ENCODE measurements at places on chromosomes 6 and 20.
A peak's percentile ranks its signal among the peaks of the same experiment; 100 is the strongest.

DNA sequence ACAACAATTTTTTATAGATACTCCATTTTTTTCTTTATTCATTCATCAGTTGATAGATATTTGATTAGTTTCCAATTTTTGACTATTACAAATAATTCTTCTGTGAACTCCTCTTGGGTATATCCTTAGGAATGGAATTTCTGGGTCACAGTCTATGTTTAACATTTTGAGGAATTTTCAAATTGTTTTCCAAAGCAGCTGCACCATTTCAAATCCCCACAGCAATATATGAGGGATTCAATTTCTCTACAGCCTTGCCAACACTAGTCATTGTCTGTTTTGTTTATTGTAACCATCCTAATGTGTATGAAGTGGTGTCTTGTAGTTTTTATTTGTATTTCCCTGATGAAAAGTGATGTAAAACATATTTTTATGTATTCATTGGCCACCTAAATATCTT lies 320.3 kb upstream of the DEFB112 start:
- DNase-seq: no peak

DNA sequence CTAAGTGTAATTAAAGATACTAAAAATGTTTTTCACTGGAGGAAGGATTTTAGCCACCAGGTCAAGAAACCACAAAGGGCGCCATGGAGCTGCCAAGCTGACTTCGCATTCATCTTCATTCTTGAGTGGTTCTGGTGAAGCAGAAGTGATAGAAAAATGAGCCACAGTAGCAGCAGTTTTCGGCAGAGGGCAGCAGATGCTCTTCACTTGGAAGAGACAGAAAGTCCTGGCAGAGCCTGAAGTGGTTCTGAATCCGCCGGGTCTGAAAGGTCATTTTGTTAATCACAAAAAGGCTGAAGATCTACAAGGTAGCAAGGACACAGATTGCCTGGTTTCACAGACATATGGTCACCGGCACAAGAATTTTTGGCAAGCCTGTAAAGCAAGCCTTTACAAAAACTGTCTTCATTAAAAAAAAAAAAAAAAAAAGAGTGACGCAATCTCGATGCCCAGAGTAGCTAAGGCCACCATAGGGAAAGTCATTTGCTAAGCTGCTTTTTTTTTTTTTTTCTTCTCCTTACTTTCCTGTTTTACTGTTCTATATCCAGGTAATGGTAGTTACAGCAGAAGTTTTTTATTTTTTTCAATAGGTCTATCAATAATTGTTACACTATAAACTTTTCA lies 345.1 kb upstream of the AGPAT4 start:
- peak; percentile 71 for DNase-seq

- DNase-seq: no peak
Observed at GRCh38 chr6:168011291-168011690, 13.8 kb downstream of the KIF25 start.

DNA sequence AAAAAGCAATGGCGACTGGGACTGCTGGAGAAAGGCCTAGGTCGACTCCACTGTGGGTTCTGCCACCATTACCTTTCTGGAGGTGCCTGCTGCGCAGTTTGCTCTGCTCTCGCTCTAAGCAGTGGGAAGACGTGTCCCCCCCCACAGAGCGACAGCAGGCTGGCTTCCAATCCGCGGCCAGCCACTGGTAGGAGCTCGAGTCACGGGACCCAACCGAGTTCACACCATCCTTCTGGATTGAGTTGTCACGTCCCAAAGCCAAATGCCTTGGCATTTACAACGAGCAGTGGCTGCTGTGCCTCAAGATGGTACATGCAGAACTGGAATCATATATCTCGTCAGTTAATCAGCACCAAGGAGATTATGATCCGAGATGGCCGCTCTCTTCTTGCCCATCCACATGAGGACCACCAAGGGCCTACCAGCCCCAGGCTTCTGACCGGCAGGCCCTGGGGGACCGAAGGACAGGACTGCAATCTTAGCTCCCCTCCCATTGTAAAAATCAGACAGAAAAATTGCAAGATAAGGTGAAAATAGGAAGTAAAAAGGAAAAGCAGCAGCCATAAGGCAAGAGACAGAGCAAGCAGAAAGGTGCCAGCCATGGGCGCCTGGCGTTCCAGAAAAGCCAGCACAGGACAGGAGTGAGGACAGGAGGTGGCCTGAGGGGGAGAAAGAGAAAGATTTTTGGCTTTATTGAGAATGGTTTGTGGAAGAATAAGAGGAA lies 74.4 kb downstream of the TRAM2 start:
- peak; percentile 70 for DNase-seq

DNA sequence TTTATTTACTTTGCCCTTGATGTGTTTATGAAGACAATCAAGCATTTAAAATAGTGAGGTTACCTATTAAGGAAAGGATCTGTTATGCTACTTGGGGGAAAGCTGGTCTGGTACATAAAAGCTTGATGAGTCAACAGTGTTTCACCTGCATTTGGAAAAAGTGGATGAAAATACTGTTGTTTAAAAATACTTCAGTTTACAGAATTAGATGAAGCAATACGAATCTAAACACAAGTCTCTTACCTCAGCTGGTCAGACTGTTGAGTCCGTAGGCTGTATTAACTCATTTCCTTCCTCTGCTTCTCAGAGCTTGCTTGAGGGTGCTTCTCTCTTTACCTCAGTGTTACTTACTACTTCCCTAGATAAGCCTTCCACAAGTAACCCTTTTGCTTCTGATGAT lies 36.1 kb downstream of the NKX2-4 start:
- no peak for DNase-seq

GRCh38 chr6:129695373-129696027 lies 14.5 kb downstream of the ARHGAP18 start:
- no peak for DNase-seq

DNA sequence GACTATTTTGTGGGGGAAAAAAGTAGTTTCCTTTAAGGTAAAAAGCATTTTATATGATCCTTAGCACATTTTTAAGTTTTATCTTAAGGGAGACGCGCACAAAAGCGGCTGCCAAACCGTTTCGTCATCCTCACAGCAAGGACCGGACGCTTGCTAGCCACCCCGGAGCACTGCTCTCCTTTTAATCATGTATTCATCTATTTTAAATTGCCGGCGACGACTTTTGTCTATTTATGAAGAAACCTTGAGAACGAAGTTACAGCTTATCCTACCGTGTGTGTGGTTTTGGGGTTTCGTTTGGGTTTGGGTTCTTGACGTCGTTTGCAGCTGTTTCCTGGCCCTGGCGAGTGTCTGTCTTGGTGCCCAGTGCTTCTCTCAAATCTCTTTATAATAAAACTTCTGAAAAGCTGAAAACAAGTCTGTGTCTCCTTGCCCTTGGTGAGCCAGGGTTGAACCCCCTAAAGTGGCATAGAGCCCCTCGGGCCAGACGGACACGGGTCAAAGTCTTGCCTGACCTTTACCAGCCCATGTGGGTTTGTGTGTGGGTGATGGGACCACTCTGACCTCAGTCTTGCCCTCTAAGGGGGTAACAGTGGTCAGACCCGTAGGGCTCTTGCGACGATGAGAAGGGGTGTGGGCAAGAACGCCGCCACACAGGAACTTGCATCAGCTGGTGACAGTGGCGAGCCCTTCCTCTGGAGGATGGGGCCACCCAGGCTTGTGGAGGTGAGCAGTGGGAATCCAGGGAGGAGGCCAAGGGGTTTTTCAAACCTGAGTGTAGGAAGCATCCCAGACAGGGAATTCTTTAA lies 117.6 kb downstream of the JPH2 start:
- no peak for DNase-seq

DNA sequence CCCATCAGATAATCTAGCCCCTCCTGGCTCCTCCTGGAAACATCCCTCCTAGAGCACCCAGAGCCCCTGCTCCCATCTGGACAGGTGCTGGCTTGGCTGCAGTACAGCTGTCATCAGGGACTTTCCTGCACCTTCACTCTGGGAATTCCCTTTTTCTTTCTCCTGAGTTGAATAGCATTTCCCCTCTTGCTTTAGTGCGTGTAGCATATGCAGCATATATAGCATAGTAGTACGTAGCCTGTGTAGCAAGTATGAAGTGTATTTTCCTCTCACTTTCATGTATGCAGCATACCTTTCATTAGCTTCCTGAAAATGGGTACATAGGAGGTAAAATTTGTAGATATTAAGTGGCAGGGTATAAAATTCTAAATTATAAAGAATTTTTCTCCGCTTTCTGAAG lies 352.9 kb downstream of the ESR1 start:
- no peak for DNase-seq

- no peak for DNase-seq
Observed at GRCh38 chr6:16494793-16495192, 256.4 kb downstream of the GMPR start.

GRCh38 chr20:63553933-63554290 lies at the start of gene FNDC11:
Gene FNDC11 (plus strand): TSS chr20:63554159. CDS start chr20:63555664, 1,505 bp downstream.
- DNase-seq: no peak

DNA sequence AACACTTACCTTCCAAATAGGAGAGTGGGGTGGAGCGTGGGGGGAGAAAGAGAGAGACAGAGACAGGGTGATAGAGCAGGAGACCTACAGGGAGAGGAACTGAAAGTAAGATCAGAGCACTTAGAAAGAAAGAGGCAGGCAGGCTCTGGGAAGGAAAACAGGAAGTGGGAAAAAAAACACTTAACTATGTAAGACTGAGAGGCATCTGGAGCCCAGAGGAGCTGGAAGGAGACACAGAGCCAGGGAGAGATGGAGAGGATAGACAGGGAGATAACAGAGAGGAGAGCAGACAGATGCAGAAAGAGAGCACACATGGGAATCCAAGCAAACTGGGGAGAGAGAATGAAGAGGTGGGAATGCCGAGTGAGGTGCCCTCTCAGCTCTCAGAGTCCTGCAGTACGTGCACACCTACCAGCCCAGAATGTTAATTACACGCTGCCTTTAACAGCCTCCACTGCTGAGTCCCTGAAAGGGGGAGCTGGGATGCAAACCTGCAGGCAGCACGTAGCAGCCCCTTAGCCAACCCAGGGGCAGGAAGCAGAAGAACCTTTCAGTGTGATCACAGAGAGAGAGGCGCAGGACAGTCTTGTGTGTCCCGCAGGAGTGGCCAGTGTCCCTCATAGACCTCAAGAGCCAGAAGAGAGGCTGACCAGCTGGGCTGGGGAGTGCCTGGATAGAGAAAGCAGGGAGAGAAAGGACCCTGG lies 132.7 kb upstream of the LRFN2 start:
- no peak for DNase-seq

- no peak for DNase-seq
Observed at GRCh38 chr20:47821481-47822100, 36.3 kb upstream of the SULF2 start.

DNA sequence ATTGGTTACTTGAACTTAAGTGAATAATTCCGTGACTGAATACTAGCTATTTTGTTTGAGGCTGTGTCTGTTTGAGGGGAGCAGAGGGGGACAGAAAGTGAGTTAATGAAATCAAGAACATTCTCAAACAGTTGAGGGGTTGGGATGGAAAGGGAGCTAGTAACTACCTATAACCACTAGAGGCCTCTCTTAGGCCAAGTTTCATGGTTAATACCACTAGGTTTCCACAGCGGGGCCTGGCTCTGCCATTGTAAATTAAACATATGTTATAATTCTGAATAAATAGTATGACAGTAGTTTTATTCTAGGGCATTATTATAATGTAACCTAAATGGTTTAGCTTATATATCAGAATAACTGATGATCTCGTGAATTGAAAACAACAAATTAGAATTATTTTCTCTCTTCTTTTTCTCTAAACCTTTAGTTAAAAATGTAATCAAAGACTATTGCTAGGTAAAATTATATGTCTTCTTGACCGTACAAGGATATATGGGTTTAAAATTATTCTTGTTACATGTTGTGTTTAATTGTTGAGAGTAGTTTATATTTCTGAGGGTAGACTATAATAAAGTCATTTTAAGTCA lies 108.1 kb downstream of the BCKDHB start:
- DNase-seq: peak; percentile 51

- DNase-seq: peak; percentile 52
Observed at GRCh38 chr6:154805288-154805911, 72.2 kb downstream of the SCAF8 start.

- peak; percentile 75 for DNase-seq
Observed at GRCh38 chr6:31441365-31442267, 38.2 kb downstream of the MICA start.

DNA sequence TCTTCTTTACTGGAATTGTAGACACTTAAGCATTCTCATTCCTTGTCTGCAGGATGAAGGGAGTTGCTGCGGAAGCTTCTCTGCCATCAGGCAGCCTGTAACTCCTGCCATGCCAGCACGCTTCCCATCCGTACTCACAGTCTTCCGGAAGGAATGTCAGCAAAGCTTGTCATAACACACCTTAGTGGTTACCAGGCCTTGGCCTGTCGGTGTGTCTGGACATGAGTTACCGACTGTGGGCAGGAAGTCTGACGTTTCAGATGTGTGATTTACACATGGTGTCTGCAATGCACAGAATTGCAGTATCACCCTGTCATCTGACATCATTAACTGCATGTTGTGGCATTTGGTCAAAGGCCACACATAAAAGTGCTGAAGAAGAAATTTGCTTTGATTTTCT lies 102.2 kb downstream of the SLC24A3 start:
- DNase-seq: no peak

- DNase-seq: no peak
Observed at GRCh38 chr6:158010591-158011477, 29.2 kb downstream of the SYNJ2 start.

- DNase-seq: no peak
Observed at GRCh38 chr20:39823224-39823623, 861.1 kb downstream of the DHX35 start.

GRCh38 chr6:1770968-1771723 lies 161.4 kb downstream of the FOXC1 start:
- DNase-seq: no peak

GRCh38 chr20:37697314-37697713 lies 3.5 kb downstream of the CTNNBL1 start:
- no peak for DNase-seq

- DNase-seq: no peak
Observed at GRCh38 chr20:8589956-8590355, 457.9 kb downstream of the PLCB1 start.

GRCh38 chr6:150940941-150941340 lies 75.4 kb downstream of the MTHFD1L start:
- no peak for DNase-seq

- no peak for DNase-seq
Observed at GRCh38 chr6:119337252-119337651, 12.3 kb downstream of the MAN1A1 start.

- DNase-seq: no peak
Observed at GRCh38 chr20:44523746-44524145, 1.9 kb upstream of the SERINC3 start.

GRCh38 chr6:43921039-43921438 lies 151.0 kb downstream of the VEGFA start:
- no peak for DNase-seq

- no peak for DNase-seq
Observed at GRCh38 chr6:160973311-160974250, 18.0 kb upstream of the MAP3K4 start.

All from cerebellum (tissue), 4 donors.